ENCODE measurements at places on chromosomes 6 and 20. TPM values are rescaled to one million over a fixed set of nuclear protein-coding genes. Genes with fewer than 3 reads are reported as not detected.
A peak's percentile ranks its signal among the peaks of the same experiment; 100 is the strongest.

DNA sequence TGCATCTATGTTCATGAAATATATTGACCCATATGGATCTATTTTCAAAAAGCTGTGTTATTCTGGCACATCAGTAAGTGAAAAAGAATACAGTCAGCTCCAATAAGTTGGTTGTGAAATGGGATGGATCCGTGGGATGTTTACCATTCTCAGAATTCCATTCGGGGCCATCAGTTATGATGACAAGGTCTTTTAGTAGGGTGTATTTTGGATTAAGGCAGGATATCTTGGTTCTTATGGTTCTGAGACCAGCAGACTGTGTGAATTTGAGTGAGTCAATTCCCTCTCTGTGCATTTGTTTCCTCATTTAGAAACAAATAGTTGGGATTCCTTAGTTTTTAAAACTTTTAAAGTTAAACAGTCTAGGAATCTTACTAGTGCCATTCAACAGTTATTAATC is 287.4 kb downstream of the CD109 start:
- H3K27me3 ChIP-seq: no peaks in the 10 kb centered on the region
- no peak for DNase-seq
- no peaks in the 10 kb centered on the region for H3K4me1 ChIP-seq
- no peak overlapping the region for H3K4me3 ChIP-seq
- H3K36me3 ChIP-seq: no peaks in the 10 kb centered on the region

GRCh38 chr6:159012201-159012600 is 12.2 kb upstream of the RSPH3 start:
- DNase-seq: no peak
- H3K4me3 ChIP-seq: no peak overlapping the region
- H3K36me3 ChIP-seq: no peaks in the 10 kb centered on the region
- H3K27ac ChIP-seq: no peak overlapping the region
- H3K27me3 ChIP-seq: no peaks in the 10 kb centered on the region
- H3K4me1 ChIP-seq: no peaks in the 10 kb centered on the region

DNA sequence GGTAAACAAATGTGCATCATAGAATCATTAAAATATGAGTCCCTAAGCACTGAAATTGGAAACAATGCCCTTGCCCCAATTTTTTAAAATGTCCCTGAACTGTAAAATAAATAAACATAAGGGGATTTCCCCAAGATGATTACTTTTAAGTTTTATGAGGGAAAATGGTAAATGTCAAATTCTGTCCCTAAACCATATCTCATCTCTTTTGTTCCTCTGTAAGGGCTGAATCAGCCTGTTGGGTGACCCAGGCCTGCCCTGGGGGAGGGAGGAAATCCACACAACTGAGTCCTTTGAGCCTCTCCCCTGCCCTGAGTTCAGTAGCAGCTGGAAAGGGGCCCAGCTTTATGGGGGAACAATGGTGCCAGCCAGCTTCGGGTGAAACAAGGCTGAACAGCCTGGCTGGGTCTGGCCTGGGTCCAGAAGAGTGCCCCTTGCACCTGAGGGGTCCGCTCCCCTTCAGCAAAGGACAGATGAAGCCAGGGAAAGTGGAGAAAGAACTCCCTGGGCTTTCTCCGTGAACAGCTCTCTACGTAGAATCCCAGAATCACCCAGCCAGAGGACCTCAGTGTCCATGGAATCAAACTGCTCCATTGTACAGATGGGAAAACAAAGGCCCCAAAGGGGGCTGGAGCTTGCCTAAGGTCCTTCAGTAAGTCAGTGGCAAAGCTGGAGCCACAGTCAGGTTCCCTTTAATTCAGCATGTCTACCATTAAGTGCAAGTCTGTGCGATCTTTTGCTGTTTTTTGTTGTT is 28.2 kb upstream of the ITCH start:
- no peak overlapping the region for H3K27ac ChIP-seq
- no peaks in the 10 kb centered on the region for H3K36me3 ChIP-seq
- no peaks in the 10 kb centered on the region for H3K4me1 ChIP-seq
- H3K27me3 ChIP-seq: no peaks in the 10 kb centered on the region
- H3K4me3 ChIP-seq: no peak overlapping the region
- peak; percentile 22 for DNase-seq

DNA sequence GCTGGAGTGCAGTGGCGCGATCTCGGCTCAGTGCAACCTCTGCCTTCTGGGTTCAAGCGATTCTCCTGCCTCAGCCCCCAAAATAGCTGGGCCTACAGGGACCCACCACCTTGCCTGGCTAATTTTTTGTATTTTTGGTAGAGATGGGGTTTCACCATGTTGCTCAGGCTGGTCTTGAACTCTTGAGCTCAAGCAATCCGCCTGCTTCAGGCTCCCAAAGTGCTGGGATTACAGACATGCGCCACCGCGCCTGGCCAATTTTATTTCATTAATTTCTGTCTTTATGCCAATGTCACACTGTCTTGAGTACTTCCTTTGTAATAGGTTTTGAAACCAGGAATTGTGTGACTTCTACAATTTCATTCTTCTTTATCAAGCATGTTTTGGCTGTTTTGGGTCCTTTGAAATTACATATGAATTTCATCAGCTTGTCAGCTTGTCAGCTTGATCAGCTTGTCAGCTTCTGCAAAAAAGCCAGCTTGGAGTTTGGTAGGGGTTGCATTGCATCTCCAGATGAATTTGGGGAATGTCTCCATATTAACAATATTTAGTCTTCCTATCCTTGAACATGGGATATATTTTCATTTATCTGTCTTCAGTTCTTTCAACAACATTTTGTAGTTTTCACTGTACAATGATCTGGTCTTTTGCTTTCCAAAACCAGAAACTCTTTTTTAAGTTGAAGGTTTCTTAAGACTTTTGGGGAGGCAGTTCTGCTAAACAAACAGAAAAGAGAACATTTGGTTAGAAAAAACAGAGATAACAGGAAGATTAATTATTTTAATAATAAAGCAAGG is 20.8 kb downstream of the ZFAND3 start:
- H3K27ac ChIP-seq: no peak overlapping the region
- no peaks in the 10 kb centered on the region for H3K27me3 ChIP-seq
- H3K4me1 ChIP-seq: no peaks in the 10 kb centered on the region
- no peaks in the 10 kb centered on the region for H3K36me3 ChIP-seq
- no peak for DNase-seq

- peaks cover 3% of the 10 kb centered on the region for H3K4me1 ChIP-seq
- no peaks in the 10 kb centered on the region for H3K36me3 ChIP-seq
- H3K4me3 ChIP-seq: no peak within 1 kb of the TSS
- H3K27me3 ChIP-seq: no peaks in the 10 kb centered on the region
- no peak within 1 kb of the TSS for H3K27ac ChIP-seq
- peak; percentile 39 for DNase-seq
Observed at GRCh38 chr6:129860908-129861665, at the start of gene TMEM244. TMEM244 (minus strand) TSS chr6:129861315; CDS start chr6:129861188, 127 bp downstream.

- DNase-seq: no peak
- no peaks in the 10 kb centered on the region for H3K4me1 ChIP-seq
- no peak overlapping the region for H3K4me3 ChIP-seq
- H3K27me3 ChIP-seq: peaks cover 25% of the 10 kb centered on the region
Observed at GRCh38 chr20:50999355-50999754, 23.6 kb downstream of the KCNG1 start.

DNA sequence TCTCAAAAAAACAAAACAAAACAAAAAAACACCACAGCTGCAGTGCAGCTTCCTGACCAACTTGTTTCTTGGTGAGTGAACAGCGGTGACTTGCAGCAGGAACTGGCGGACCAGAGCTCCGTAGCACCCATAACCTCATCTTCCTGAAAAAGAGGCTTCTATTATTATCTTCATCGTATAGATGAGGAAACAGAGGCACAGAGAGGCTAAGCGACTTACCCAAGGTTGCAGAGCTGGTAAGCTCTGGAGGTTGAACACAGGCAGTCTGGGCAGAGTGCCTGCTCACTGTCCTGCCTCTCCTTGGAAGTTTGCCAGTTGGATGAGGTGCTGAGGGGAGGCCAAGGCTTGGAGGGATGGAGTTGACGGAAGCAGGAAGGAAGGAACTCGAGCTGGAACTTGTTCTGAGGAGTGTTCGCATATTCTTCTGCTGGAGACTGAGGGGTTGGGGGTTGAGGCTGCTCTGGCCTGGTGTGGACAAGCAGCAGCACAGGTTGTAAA is 47.9 kb upstream of the CCDC167 start:
- peaks cover 16% of the 10 kb centered on the region for H3K4me1 ChIP-seq
- H3K27ac ChIP-seq: no peak overlapping the region
- H3K27me3 ChIP-seq: peaks cover 5% of the 10 kb centered on the region
- DNase-seq: peak; percentile 63
- no peaks in the 10 kb centered on the region for H3K36me3 ChIP-seq

- no peak overlapping the region for H3K27ac ChIP-seq
- H3K27me3 ChIP-seq: no peaks in the 10 kb centered on the region
- H3K4me3 ChIP-seq: no peak overlapping the region
- H3K36me3 ChIP-seq: no peaks in the 10 kb centered on the region
Observed at GRCh38 chr6:46248143-46248542, 77.4 kb upstream of the ENPP5 start.

DNA sequence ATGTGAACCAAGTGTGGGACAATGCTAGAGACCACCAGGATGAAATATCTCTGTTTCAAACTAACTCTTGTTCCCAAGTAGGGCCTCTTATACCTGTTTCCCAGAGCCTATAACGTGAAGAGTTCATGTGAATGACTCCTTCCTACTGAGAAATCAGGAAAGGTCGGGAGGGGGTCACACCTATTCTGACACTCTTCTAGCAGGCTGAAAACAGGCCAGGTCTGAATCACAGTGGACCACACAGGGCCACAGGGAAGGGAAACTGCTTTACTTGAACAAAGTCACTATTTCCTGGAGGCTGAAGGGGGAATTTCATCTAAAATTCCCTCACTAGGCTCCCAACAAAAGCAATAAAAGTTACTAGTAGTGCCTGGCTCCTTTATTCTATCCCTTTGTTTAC is 88.4 kb upstream of the BMP2 start:
- DNase-seq: no peak
- H3K4me1 ChIP-seq: no peaks in the 10 kb centered on the region
- H3K27me3 ChIP-seq: no peaks in the 10 kb centered on the region
- no peak overlapping the region for H3K4me3 ChIP-seq
- no peaks in the 10 kb centered on the region for H3K36me3 ChIP-seq
- H3K27ac ChIP-seq: no peak overlapping the region

GRCh38 chr6:108739496-108740330 is 108.5 kb upstream of the ARMC2 start:
- no peaks in the 10 kb centered on the region for H3K36me3 ChIP-seq
- H3K27me3 ChIP-seq: no peaks in the 10 kb centered on the region
- no peak overlapping the region for H3K27ac ChIP-seq

- no peaks in the 10 kb centered on the region for H3K4me1 ChIP-seq
- no peak overlapping the region for H3K4me3 ChIP-seq
Observed at GRCh38 chr6:85797993-85798392, 155.3 kb upstream of the SYNCRIP start.

- peak; percentile 45 for DNase-seq
- H3K4me3 ChIP-seq: no peak overlapping the region
- H3K27me3 ChIP-seq: no peaks in the 10 kb centered on the region
- no peaks in the 10 kb centered on the region for H3K36me3 ChIP-seq
Observed at GRCh38 chr6:139336488-139336887, 38.0 kb downstream of the CITED2 start.

GRCh38 chr6:159212525-159213280 is 43.5 kb downstream of the FNDC1 start:
- no peak overlapping the region for H3K4me3 ChIP-seq
- peaks cover 5% of the 10 kb centered on the region for H3K4me1 ChIP-seq
- DNase-seq: no peak
- peaks cover 7% of the 10 kb centered on the region for H3K36me3 ChIP-seq
- H3K27me3 ChIP-seq: no peaks in the 10 kb centered on the region
- no peak overlapping the region for H3K27ac ChIP-seq

DNA sequence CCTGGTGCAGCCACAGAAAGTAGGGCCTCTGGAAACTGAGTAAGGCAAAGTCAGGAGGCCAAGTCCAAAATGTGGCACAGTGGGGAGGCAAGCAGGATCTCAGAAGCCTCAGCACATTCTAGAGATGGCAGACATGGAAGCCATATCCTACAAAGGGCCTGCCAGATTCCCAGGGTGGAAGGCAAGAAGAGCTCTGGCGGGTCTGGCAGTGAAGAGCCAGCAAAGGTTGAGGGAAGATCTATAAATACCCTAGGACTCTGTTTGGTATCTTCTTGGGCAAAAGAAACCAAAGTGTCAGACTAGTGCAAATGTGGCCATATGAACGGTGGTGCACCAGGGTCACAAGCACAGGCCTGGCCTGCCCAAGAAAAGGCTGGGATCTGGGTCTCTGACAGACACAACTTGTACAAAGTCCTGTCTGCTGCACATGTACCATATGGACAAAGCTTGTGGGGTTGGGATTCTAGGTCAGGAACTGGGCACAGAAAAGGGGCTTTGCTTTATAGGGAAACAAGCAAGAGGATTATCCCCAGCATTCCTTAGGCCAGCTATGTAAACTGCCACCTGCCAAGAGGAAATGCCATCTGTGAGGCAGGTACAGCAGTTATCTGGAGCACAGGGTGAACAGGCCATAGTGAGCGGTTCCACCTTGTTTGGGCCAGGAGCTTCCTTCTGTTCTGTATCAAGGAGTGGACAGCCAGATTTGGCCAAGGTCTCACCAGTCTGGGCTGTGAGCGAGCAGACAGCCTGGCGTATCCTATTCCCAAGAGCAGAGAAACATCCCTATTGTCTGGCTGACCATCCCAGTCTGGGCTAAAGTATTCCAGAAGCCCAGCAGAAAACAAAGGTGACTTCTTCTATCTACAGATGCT is 36.3 kb upstream of the SLC4A11 start:
- no peaks in the 10 kb centered on the region for H3K27me3 ChIP-seq
- no peak for DNase-seq
- H3K27ac ChIP-seq: no peak overlapping the region
- H3K36me3 ChIP-seq: peaks cover 72% of the 10 kb centered on the region

- peak; percentile 64 for DNase-seq
- H3K4me3 ChIP-seq: no peak overlapping the region
- H3K27ac ChIP-seq: no peak overlapping the region
- no peaks in the 10 kb centered on the region for H3K4me1 ChIP-seq
Observed at GRCh38 chr6:125377621-125378020, 75.9 kb upstream of the HDDC2 start.

GRCh38 chr6:48919555-48919954 is 543.5 kb downstream of the MMUT start:
- H3K4me3 ChIP-seq: no peak overlapping the region
- no peaks in the 10 kb centered on the region for H3K4me1 ChIP-seq
- no peak overlapping the region for H3K27ac ChIP-seq
- no peaks in the 10 kb centered on the region for H3K36me3 ChIP-seq
- H3K27me3 ChIP-seq: no peaks in the 10 kb centered on the region
- no peak for DNase-seq

DNA sequence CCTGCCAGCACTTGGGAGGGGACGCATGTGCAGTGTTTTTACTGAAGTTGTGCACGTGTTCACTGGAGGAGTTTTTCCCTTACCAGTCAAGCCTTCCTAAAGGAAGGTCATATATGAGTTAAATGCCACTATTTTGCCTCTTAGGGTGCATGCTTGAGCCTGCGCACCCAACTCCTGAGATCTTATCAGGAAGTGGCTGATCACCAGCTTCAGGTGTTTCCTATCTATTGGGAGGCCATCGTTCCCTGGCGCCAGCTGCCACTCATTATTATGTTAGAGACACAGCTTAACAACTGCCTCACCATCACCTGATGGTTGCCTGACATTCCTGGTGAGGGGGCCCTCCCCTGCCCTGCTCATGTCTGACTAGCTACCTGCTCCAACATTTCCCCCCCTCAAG is 8.5 kb downstream of the ERVFRD-1 start:
- H3K4me1 ChIP-seq: no peaks in the 10 kb centered on the region
- no peaks in the 10 kb centered on the region for H3K36me3 ChIP-seq
- no peaks in the 10 kb centered on the region for H3K27me3 ChIP-seq
- no peak overlapping the region for H3K4me3 ChIP-seq

The TGM3 gene
- 0.49 TPM for total RNA-seq

The DNMT3B gene
- total RNA-seq: 2.9 TPM

The TRIM31 gene
- not detected for total RNA-seq

The PPP1R14C gene
- 30.2 TPM for total RNA-seq

The SLC26A8 gene
- not detected for total RNA-seq

The TRIM40 gene
- not detected for total RNA-seq

The DNAAF9 gene
- 12.4 TPM for total RNA-seq

The HLA-DQB2 gene
- 0.18 TPM for total RNA-seq

The GJA10 gene
- total RNA-seq: not detected

The GRIK2 gene
- total RNA-seq: 1.3 TPM
